ENCODE measurements at places on chromosomes 5 and 9. TPM values are rescaled to one million over a fixed set of nuclear protein-coding genes. Genes with fewer than 3 reads are reported as not detected.

The GHR gene
- total RNA-seq = 10.9 TPM

The DPH7 gene
- 35.7 TPM for total RNA-seq

The C1QTNF3 gene
- 5.6 TPM for total RNA-seq

The FAXDC2 gene
- total RNA-seq = 20.0 TPM

The LCN2 gene
- 0.84 TPM for total RNA-seq

GRCh38 chr5:174211277-174211626 lies 165.7 kb downstream of the NSG2 start:
- H3K4me3 ChIP-seq = no peak overlapping the region
- no peaks in the 10 kb centered on the region for H3K36me3 ChIP-seq
- no peaks in the 10 kb centered on the region for H3K4me1 ChIP-seq
- no peak for DNase-seq
- H3K27me3 ChIP-seq = no peaks in the 10 kb centered on the region
- no peak overlapping the region for H3K27ac ChIP-seq
